ENCODE measurements at places on chromosomes 13 and 19.

GRCh38 chr19:50817941-50818858 lies 5.4 kb downstream of the KLK1 start:
- peak; percentile 82 for DNase-seq

DNA sequence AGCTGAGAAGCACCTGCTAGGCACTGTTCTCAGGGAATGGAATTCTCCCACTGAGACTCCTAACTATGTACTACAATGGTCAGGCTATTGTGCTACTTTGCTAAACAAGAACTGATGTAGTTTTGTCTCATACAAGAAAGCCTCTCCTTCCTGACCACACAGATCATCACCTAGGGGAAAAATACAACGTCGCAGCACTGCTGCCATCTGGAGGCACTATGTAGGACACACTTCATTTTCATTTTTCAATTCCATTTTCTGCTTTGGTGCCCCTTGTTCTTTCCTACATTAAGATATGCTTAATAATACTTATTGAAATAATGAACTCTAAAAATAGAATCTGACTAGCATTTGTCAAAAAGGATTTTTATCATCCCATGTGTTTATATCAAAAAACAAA lies 21.1 kb downstream of the PROSER1 start:
- DNase-seq: peak; percentile 48

DNA sequence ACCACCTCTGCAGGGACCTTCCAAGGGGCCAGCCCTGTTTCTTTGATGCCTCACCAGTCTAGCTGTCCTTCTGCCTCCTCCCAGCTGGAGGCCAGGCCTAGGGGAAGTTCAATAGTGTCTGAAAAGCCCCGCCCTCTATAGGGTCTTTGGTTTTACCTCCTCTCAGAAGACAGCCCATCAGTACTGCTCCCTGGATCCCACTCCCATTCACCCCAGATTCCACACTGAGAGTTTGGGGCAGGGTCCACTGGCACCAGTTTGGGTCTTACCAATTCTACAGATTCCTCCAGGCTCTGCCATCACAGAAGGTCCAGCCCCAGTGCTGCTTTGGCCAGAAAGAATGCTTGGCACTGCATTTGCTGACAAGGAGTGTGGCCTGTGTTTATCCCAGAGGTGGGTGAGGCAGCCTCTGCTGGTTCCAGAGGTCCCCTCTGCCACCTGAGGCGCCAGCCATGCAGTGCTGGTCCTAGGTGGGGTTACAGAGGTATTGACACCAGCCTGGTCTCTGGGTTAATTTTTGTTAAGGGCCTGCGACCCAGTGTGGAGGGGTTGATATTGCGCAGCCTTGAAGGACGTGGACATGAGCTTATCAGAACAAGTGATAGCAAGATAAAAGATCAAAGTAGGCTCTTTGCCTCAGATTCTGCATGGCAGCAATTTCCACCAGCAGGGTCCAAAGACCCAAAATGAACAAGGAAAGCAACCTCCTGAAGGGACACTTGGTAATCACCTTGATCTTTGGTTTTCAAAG lies 41.4 kb upstream of the IGSF23 start:
- DNase-seq: no peak

- DNase-seq: no peak
These were observed 159.9 kb downstream of the MZT1 start for GRCh38 chr13:72567566-72567965.

GRCh38 chr19:18416778-18417249 lies 2.4 kb upstream of the SSBP4 start:
- DNase-seq: peak; percentile 96

DNA sequence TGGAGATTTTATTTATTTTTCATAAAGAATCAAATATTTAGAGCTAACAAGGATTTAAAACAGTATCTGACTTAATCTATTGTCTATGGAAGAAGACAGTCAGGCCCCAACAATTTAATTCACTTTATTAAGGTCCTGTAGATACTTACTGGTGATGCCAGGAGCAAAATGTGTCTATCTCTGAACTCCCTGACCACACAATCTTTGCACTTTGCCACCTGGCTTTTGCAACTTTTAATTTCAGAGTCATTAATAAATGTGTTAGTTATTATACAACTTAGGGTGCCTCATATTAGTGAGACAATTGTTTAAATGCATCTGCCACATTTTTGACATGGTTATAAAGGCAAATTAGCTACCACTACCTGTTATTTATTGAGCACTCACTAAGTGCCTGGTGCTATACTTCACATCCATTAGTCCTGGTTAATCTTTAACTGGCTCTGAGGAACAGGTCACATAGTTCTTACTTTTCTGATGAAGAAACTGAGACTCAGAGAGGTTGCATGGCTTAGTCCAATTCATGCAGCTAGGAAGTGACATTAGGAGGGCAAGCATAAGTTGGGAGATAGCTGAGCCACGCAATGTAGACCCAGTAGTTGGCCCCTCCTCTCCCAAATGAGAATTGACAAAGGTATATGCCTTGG lies 297.9 kb downstream of the DCT start:
- DNase-seq: no peak

- DNase-seq: peak; percentile 53
These were observed 3.8 kb upstream of the ABCA7 start for GRCh38 chr19:1035998-1036621.

- DNase-seq: no peak
These were observed 2.1 kb downstream of the SIX5 start for GRCh38 chr19:45766869-45767346.

GRCh38 chr19:52142001-52142595 lies 2.4 kb upstream of the ZNF616 start:
- no peak for DNase-seq

GRCh38 chr19:10653732-10654609 lies at the start of gene ILF3:
TSS of gene ILF3 (plus strand) at chr19:10654346. CDS start at chr19:10670606, 16,260 bp downstream.
- DNase-seq: peak; percentile 100

DNA sequence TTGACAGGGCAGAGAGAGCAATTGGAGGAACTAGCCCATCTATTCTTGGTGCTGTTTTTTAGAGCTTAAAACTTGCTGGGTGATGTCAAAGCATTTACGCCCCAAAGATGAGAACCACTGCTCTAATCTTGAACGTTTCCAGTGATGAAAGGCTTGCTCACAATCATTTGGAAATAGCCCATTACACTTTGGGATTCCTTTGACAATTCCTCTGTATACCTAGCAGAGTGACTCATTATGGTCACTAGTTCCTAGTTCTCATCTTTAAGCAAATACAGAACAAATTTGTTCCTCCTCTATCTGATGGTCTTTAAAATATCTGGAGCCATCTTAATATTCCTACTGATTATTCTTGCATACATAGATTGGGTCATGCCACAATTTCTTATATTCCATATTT lies 112.3 kb downstream of the GPC6 start:
- no peak for DNase-seq

- DNase-seq: no peak
These were observed 17.1 kb downstream of the GPATCH1 start for GRCh38 chr19:33098055-33098534.

DNA sequence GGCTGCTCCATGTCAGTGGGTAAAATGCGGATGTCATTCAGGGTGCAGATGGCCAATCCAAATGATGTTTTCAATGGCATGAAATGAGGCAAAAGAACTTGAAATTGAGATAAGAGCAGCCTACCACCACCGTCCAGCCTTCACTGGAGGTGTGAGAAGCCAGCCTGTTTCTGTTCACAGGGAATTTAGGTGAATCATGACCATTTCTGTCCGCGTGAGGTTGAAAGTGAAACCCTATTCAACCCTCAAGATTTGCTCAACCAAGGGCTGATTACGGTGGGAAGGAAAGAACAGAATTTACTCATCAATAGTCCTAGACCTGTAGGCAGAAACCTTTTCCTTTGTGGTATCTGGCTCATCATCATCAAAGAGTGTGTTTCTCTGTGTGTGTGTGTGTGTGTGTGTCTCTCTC lies 370.7 kb downstream of the COG6 start:
- no peak for DNase-seq

DNA sequence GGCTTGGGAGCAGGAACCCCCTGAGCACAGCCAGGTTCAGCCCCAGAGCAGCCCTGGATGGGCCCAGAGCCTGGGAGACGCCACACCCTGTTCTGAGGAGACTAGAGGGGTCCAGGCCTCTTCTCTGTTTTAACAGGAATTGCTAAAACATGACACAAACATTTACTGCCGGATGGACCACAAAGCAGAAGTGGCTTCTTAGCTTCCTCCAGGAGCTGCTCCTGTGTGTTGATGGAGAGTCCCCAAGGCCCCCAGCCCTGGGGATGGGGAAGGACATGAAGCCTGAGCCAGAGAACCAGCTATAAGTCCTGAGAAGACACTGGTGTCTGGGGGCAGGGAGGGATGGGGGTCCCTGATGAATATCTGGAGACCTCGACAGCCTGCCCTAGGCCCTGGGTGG lies 14.6 kb downstream of the CEACAM3 start:
- no peak for DNase-seq

- no peak for DNase-seq
These were observed 4.8 kb downstream of the TJP3 start for GRCh38 chr19:3712663-3713611.

DNA sequence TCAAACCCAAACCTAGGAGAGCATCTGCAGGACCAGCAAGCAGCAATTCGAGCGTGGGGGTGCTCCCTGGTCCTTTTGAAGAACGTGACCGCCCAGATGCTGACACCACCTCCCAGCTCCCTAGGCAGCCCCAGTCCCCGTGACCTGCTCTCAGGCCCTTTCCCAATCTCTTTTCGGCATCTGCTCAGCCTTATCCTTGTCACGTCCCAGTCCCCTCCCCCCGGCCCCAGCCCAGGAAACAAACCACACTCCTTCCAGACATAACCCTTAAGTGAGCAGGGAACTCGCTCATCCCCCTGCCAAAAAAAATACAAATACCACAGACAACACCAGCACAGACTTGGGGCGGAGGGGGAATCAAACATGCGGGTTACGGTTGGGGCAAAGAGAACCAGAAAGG lies 3.3 kb downstream of the MLLT1 start:
- peak; percentile 57 for DNase-seq

DNA sequence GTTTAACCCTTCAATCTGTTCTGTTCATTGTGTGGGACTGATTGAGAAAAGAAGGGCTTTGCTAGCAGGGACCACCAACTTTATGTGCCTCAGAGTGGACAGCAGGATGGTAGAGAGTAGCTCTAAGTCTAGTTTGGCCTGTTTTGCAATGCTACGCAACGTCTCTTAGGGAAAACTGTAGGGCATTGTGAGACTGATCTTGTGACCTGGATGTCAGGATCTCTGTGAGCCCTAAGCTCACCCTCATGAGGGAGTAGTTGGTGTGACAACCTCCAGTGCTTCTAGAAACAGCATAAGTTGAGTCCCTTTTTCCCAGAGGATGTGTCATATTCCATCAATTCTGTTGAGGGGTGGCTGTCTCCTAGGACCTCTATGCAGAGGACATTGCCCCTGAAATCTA lies 9.5 kb upstream of the ZNF543 start:
- no peak for DNase-seq

- DNase-seq: peak; percentile 77
These were observed 8.1 kb upstream of the PTBP1 start for GRCh38 chr19:788983-789700.

DNA sequence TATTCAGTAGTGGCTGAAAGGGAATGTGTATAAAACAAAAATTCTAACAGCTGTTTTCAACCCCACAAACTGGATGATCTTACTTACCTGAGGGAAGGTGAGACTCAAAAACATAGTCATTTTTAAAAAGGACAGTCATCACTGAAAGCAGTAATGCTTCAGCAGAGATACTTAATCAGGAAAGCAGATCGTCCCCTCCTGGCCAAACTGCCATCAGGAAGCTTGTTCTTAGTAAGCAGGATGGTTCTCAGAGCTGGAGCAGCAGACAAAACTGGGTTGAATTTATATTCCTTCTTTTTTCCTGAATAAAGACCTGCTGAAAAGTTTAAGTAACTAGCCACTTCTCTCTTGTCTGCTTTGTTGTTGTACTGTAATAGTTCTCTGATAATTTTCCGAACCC lies 1156.5 kb downstream of the OLFM4 start:
- peak; percentile 61 for DNase-seq

- peak; percentile 93 for DNase-seq
These were observed 3.9 kb downstream of the PRRG2 start for GRCh38 chr19:49585023-49585422.

DNA sequence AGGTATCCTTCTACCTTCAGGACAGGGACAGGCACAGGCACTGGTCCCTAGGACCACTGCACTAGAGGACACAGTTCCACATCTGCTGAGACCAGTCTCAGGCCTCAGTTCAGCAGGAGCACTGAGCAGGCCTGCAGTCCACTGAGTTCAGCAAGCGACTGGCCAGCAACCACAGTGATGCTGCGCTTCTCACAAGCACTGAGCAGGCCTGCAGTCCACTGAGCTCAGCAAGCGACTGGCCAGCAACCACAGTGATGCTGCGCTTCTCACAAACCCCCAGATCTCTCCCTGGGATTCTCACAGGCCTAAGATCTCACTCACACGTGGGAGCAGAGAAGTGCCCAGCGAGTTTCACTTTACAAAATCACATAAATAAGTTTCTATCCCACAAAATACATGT lies 140.6 kb downstream of the IRS2 start:
- no peak for DNase-seq

GRCh38 chr13:72384186-72384823 lies 343.1 kb downstream of the MZT1 start:
- DNase-seq: peak; percentile 49

GRCh38 chr13:112574416-112574815 lies 13.5 kb downstream of the TUBGCP3 start:
- DNase-seq: no peak

- DNase-seq: no peak
These were observed 172.5 kb downstream of the DLEU7 start for GRCh38 chr13:50670847-50671496.

GRCh38 chr19:46009530-46010510 lies 13.0 kb downstream of the PGLYRP1 start:
- peak; percentile 90 for DNase-seq

GRCh38 chr13:110521296-110521680 lies 40.2 kb downstream of the RAB20 start:
- no peak for DNase-seq

- no peak for DNase-seq
These were observed 13.5 kb upstream of the PLA2G4C start for GRCh38 chr19:48123907-48124651.

- DNase-seq: peak; percentile 98
These were observed 4.9 kb downstream of the ADAMTSL5 start for GRCh38 chr19:1507763-1508506.

GRCh38 chr13:73074014-73074413 lies 15.2 kb downstream of the KLF5 start:
- no peak for DNase-seq

- DNase-seq: no peak
These were observed 6.1 kb upstream of the ADGRE5 start for GRCh38 chr19:14375055-14375581.

DNA sequence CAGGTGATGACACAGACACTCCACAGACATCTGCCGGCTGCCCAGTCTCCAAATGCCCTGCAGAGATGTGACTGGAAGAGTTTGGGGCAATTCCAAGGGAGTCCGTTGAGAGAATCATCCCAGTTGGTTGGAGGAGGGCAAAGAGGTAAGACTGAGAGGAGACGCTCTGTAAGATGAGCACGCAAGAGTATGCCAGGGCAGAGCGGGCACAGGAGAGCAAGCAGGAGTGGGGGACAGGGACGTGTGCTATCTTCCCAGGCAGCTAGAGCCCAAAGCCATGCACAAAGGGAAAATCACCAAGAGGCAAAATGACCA lies 156.3 kb upstream of the TSHZ3 start:
- no peak for DNase-seq

Measured in mesendoderm (in vitro differentiated cells).